Activated T-cell treated with anti-CD3 and anti-CD28 coated beads, Interleukin-2, amount 50 U/mL, for 1 hour (primary cell): ENCODE measurements at places on chromosomes 13 and 19.
A peak's percentile ranks its signal among the peaks of the same experiment; 100 is the strongest.

GRCh38 chr19:38722947-38723605 is 21.2 kb downstream of the CAPN12 start:
- DNase-seq: no peak

GRCh38 chr13:75486146-75487062 is 4.4 kb upstream of the TBC1D4 start:
- DNase-seq: no peak

GRCh38 chr13:104650431-104650830 is 1584.2 kb upstream of the SLC10A2 start:
- no peak for DNase-seq

GRCh38 chr13:95381212-95381527 is 79.9 kb upstream of the ABCC4 start:
- no peak for DNase-seq

GRCh38 chr19:55082020-55082851 is 6.6 kb downstream of the EPS8L1 start:
- DNase-seq: peak; percentile 48

GRCh38 chr13:59823486-59823885 is 340.2 kb downstream of the DIAPH3 start:
- no peak for DNase-seq

DNA sequence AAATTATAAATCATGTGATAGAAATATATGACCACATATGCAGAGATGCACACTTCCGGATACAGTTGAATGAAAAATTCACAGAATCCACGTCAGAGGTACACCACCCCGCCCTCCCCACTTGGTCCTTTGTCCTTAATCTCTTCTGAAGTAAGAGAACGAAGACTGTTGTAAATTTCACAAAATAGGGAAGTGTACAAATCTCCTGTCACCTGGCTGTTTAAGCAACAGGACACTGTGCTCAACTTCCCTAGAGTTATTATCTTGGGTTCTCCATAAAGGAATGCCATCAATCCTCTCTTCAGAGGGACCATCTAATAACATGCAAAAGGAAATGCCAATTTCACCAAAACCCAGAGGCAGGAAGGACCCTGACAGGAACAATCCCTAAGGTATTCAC is 10.5 kb upstream of the CEACAM6 start:
- no peak for DNase-seq

- DNase-seq: no peak
These were observed 56.8 kb downstream of the POLR1D start for GRCh38 chr13:27678306-27679040.

- no peak for DNase-seq
These were observed 111.0 kb downstream of the RGCC start for GRCh38 chr13:41568143-41568971.

- no peak for DNase-seq
These were observed 683.4 kb upstream of the ARGLU1 start for GRCh38 chr13:107251341-107251740.

DNA sequence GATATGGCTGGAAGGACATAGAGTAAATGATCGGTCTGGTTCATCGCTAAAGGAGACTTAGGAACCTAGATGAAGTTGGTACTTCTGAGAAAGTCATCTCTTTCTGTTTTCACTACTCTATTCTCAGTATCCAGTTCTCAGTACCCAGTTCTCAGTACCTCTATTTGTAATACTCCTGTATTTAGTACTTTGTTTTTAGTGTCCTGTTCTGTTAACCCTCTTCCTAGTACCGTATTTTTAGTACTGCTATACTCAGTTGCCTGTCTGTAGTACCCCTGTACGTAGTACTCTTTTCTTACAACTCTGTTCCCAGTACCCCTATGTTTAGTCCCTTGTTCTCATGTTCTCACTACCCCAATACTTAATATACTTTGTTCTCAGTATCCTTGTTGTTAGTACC is 1.2 kb downstream of the RFXAP start:
- no peak for DNase-seq

DNA sequence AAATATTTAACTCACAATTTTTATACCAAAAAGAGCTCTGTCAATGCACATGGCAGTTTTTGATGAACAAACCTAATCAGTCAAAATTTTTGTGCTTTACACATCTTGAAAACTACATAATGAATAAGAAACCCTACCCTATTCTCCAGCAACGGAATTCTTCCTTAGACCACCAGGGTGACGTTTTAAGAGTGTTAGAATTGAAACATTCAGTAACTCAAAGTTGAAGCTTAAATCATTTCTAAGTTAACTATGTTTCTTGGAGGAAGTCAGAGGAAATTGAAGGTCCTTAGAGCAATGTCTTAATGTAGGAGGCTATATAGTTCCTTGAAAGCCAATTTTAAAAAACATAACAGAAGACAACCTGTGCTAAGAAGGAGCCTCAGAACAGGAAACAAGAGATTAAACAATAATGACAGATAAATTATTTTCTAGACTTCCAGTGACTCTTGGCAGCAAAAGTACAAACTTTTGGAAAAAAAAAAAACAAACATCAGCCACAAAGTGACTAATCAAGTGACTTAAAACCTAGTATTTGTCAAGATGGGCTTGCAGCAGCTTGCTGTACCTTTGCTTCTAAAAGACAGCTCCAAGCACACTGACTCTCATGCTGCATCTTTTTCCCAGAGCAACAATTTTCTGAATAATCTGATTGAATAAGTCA is 6.2 kb downstream of the SPRY2 start:
- DNase-seq: no peak

GRCh38 chr19:45791744-45792469 is 738 bp downstream of the DMWD start:
- DNase-seq: no peak

GRCh38 chr13:106424805-106425204 is 110.7 kb downstream of the EFNB2 start:
- no peak for DNase-seq

- no peak for DNase-seq
These were observed 3.9 kb downstream of the TEX30 start for GRCh38 chr13:102769679-102770078.

DNA sequence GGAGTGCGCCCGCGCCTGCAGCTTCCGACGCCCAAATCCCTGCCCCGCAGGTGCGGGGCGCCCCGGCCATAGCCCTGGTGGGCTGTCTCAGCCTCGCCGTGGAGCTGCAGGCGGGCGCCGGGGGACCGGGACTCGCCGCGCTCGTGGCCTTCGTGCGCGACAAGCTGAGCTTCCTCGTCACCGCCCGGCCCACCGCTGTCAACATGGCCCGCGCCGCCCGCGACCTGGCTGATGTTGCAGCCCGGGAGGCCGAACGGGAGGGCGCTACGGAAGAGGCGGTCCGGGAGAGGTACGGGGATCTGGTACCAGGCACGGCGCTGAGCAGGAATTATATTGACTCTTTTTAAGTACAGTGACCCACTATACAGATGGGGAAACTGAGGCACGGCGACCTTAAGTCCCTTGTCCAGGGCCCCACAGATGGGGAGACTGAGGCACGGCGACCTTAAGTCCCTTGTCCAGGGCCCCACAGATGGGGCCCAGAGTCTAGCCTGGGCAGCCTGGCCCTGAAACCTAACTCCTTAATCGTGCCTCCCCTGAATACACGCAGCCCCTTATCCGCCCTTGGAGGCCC is 586 bp downstream of the MRI1 start:
- peak; percentile 59 for DNase-seq

GRCh38 chr13:22108283-22108942 is 437.5 kb downstream of the FGF9 start:
- DNase-seq: no peak

DNA sequence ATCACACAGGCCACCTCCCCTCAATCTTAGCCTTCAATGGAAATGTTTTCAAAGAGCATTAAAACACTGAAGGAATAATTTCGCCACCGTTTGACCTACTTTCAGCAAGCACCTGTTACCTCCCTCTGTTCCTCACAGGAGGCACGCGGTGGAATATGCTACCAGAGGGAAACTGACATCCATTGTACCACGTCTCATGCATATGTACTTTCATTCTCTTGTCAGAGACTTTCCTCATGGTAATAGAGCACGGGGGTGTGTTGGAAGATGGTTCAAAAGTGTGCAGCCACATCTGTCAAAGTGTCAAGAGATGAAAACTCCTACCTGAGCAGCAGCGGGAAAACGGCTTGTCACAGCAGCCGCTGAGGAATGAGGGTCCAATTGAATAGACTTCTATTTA is 143.4 kb downstream of the NALCN start:
- no peak for DNase-seq

- DNase-seq: no peak
These were observed 12.5 kb downstream of the GJB6 start for GRCh38 chr13:20219577-20219976.

DNA sequence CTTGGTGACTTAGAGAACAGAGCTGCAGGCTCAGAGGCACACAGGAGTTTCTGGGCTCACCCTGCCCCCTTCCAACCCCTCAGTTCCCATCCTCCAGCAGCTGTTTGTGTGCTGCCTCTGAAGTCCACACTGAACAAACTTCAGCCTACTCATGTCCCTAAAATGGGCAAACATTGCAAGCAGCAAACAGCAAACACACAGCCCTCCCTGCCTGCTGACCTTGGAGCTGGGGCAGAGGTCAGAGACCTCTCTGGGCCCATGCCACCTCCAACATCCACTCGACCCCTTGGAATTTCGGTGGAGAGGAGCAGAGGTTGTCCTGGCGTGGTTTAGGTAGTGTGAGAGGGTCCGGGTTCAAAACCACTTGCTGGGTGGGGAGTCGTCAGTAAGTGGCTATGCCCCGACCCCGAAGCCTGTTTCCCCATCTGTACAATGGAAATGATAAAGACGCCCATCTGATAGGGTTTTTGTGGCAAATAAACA is 9.9 kb downstream of the APOC1 start:
- DNase-seq: no peak

DNA sequence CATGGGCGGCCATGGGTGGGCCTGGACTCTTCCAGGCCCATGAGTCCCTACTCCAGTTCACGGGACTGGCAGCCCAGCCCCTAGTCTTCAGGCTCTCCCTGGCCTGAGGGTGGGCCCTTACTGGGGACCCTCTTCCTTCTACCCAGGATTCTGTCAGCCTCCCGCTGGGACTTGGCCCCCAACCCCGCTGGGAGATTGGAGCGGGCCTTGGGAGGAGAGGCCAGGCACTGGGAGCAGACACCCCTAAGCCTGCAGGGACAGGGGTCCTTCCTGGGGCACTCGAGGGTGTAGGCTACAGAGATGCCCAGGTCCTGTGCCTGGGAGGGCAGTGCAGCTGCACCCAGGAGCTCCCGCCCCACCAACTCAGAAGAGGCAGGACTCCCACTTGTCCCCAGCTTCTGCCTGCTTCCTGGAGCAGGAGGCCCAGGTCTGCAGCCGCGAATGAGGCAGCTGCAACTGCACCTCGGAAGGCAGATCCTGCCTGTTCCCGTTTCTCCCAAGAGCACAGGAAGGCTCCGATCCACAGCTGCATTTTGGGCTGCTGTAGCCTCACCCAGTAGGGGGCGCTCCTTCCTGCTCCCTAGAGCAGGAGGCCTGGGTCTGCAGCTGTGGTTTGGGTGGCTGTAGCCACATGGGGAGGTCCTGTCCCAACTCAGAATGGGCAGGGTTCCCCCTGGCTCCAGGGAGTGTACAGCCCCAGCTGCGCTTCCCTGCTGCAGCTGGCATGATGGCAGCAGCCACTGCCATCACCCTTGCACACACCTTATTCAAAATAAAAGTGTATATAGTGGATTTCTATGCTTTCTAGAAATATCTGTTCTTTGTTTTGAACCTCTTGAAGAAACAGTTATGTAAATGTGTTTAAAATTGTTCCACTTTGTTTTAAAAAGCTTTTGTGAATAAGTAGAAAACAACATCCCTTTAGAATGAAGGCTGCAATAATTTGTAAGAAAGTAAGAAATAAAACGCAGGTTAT is 46.8 kb downstream of the TEX26 start:
- peak; percentile 31 for DNase-seq

GRCh38 chr19:13098277-13099072 is 4.2 kb downstream of the LYL1 start:
- DNase-seq: peak; percentile 55

DNA sequence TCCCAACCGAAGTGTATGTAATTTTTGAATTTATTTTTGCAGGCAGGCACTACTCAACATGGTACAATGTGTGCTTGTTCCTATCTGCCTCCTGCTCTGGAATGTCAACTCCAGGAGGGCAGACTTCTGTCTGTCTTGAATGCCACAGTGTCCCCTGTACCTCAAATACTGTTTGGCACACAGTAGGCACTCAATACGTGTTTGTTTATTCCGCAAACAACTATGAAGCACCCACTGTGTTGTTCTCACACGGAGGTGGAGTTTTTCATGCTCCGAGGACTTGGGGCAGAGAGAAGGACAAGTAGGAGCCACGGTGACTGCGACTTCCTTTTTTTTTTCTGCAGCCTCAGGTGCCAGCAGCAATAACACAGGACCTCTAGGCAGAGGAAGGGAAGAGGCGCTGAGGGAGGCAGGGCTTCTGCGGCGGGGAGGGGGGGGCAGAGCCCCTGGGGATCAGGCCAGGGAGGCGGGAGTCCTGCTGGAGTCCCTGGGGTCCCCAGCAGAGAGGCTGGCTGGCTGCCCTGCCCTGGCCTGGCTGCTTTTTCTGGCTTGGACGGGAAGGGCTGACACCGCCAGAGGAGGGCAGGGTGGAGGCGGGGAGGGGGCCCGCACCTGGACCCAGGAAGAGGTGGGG is 29.3 kb upstream of the TNFAIP8L1 start:
- no peak for DNase-seq

- no peak for DNase-seq
These were observed 43.3 kb downstream of the SKA3 start for GRCh38 chr13:21133077-21133476.

GRCh38 chr13:38535261-38535660 is 151.6 kb upstream of the FREM2 start:
- no peak for DNase-seq

DNA sequence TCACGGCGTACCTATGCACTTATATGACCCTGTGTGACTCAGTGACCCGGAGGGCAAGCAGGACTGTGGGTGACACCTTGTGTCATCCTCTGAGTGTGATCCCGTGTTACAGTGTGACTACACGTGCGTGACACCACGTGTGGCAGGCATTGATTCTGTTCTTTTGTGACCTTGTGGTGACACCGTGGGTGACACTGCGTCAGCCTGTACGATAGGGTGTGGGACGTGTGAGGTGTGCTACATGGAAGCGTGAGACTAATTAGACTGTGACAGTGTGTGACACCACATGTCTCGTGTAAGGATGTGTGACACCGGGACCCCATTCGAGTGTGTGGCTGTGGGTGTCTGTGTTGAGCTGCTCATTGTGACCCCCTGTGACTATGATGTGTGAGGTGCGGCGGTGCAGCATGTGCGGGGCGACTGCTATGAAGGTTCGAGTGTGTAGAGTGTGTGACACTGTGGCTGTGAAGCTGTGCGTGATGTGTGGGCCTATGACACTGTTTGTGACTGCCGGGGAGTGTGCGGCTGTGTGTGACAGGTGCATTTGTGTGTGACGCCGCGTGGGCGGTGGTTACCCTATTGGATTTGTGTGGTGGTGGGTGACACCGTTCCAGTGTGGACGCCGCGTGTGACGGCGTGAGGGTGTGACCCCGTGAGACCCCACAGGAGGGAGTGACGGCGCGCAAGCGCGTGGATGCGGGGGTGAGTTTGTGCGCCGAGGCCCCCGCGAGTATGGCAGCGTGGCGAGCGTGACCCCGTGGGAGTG is 399 bp upstream of the SPTBN4 start:
- no peak for DNase-seq

GRCh38 chr13:19607523-19608078 is 25.9 kb upstream of the MPHOSPH8 start:
- DNase-seq: no peak
